CD4-positive, alpha-beta T cell (primary cell): ENCODE measurements at places on chromosomes 16 and 17. TPM values are rescaled to one million over a fixed set of nuclear protein-coding genes. Genes with fewer than 3 reads are reported as not detected.

Gene NXN
- 0.98 TPM for total RNA-seq

Gene TPSD1
- total RNA-seq = not detected

Gene CD300H
- total RNA-seq = not detected

Gene BIRC5
- total RNA-seq = 0.39 TPM

Gene HES7
- total RNA-seq = 0.52 TPM

Gene CSH2
- not detected for total RNA-seq

Gene ATP6V0D1
- total RNA-seq = 39.4 TPM

Gene CSF3
- total RNA-seq = not detected

Gene SLC52A1
- total RNA-seq = 0.17 TPM

Gene CDK3
- 4.9 TPM for total RNA-seq

Gene CFAP119
- 1.7 TPM for total RNA-seq

Gene UNC13D
- total RNA-seq = 112 TPM

Gene DPEP2
- 43.5 TPM for total RNA-seq

Gene EVPL
- total RNA-seq = 0.14 TPM

Gene PRR29
- total RNA-seq = 0.71 TPM

Gene P2RX5
- total RNA-seq = 14.3 TPM
